ENCODE measurements at places on chromosomes 4 and X.

DNA sequence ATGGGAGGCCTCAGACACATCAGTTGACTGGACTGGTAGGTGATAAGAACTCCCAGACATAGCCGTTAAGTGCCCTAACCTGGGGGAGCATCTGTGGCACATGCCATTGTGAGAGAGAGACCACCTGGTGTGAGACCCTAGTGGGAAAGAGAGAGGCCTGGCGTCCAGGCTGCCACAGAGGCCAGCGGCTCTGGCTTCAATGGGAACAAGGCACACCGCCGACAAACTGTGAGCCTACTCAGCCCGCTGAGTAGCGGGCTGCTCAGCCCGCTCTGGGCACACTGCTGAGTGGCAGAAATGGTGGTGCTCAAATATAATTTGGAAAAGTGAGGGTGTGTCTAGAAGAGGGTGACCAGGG is 34.0 kb downstream of the PHKA2 start:
- DNase-seq = no peak

DNA sequence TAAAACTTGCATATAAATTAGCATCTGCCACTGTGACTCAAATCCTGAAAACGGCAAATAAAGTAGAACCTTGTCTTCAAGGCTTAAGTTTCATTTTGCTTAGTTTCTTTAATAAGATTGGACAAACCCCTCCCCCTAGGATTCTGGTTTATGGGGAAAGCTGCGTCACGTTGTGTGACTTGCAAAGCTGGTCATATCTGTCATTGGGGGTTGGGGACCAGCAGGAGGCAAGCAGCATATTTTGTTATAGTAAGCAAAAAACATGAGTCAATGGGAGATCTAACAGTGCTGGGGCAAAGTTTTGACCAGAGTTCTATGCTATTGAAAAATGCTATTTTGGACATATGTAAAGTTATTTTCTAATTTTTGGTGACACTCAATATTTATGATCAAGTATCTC is 407.3 kb downstream of the PCDH18 start:
- DNase-seq = no peak

GRCh38 chr4:155887847-155888570 is 15.5 kb upstream of the TDO2 start:
- no peak for DNase-seq

GRCh38 chrX:23737413-23737812 is 5.7 kb downstream of the ACOT9 start:
- no peak for DNase-seq

DNA sequence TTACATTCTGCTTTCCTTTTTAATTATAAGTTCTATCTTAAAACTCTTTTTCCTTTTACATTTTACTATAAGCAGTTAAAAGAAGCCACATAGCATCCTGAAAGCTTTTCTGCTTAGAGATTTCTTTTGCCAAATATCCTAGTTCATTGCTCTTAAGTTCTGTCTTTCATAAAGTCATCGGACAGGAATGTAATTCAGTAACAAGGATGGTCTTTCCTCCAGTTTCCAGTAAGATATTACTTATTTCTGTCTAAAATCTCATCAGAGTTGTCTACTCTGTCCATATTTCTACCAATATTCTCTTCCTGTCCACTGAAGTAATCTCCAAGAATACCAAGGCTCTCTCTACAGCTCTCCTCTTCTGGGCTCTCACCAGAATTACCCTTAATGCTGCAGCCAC is 37.5 kb upstream of the ADH1C start:
- no peak for DNase-seq

DNA sequence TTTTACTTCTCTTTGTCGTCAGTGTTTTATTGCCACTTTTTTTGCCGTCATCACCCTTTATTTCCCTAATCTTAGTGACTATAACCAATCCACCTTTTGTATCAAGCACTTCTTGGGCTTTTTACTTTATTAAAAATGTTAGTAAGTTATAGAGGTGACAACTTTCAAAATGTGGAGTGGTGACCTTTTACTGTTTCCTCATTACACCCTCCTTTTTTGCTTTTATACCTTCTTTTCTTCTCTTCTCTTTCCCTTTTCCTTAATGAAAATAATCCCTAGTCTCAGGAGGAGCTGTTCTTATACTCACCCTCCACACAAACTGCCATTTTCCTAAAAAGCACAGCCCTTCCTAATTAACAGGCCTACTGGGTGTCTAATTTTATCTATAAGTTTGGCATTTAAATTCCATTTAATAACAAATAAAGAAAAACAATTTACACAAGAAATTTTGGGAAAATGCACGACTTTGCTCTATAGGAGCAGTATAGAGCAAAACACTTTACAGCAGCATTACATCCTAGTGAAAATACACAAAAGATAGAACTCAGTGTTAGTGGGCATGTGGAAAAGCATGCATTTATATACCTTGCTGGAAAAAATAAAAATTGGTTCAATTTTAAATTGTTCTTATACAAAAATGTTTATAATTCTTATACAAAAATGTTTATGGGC is 27.3 kb downstream of the BBS12 start:
- DNase-seq = no peak

DNA sequence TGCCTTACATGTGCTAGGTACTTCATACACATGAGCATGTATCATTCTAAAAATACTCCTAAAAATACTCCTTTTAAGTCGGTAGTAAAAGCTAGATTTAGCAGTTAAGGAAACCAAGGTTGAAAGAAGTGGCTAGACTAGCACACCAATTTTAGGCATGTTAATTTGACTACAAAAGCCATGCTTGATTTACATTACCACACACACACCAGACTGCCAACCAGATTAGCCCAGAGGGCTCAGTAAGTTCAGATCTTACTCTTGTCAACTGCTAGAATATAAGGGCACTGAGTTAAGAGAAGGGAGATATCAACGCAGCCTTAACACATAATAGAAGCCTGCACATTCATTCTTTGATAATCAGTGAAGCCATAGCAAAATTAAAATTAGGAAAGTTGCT is 117.9 kb downstream of the MID1IP1 start:
- no peak for DNase-seq

DNA sequence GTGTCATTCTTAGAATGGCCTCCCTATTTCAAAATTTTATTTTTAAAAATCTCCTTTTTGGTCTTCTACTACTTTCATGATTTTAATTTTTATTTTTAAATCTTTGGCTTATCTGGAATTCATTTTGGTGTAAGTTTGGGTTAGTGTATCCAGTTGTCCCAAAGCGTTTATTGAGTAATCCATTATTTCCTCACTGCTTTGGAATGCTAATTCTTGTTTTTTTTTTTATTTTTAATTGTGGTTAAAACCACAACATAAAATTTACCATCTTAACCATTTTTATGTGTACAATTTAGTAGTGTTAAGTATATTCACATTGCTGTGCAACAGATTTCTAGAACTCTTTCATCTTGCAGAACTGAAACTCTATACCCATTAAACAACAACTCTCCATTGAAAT is 8.7 kb downstream of the CITED1 start:
- no peak for DNase-seq

GRCh38 chr4:85836588-85837438 is 361.9 kb downstream of the ARHGAP24 start:
- no peak for DNase-seq

GRCh38 chrX:119541188-119541587 is 24.0 kb downstream of the STEEP1 start:
- no peak for DNase-seq

- no peak for DNase-seq
Observed at GRCh38 chr4:140811429-140811828, 55.2 kb upstream of the TBC1D9 start.

DNA sequence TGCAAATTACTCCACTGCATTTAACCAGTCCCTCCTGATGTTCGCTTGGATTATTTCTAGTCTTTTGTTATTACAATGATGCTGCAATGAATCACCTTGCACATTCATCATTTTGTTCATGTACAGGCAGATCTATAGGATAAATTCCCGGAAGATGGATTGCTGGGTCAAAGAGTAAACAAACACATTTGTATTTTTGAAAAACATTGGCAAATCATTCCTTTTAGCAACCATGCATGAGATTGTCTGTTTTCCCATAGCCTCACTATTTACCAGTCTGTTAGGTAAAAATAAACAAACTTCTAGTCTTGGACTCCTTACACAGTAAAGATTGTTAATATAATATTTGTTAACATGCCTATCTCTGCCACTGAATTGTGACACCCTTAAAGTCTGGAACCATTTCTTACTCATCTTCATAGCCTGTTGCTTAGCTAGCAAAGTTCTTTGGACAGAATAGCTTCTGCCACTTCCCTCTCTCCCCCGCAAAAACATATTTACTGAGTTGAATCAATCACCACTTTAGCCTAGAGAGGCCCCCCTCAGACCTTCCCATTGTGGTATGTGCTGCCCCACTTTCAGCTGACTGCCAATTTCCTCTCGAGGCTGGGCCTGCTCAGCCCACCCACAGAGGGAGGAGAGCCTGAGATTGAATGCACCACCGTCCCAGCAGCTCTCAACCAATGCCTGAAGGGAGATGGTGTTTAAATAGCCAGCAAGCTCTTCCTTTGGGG is 108.4 kb upstream of the ATXN3L start:
- DNase-seq = no peak

GRCh38 chrX:76918033-76918432 is 490.5 kb downstream of the MAGEE1 start:
- DNase-seq = no peak

- DNase-seq = no peak
Observed at GRCh38 chr4:6795821-6796220, 13.3 kb downstream of the KIAA0232 start.

Measured in CD4-positive, CD25-positive, alpha-beta regulatory T cell (primary cell).